Liver (tissue), 10 donors: ENCODE measurements at places on chromosomes 3 and 15. TPM values are rescaled to one million over a fixed set of nuclear protein-coding genes. Genes with fewer than 3 reads are reported as not detected.

Gene GCHFR
- 50.5 TPM for total RNA-seq

Gene ERICH6
- total RNA-seq, result under 0.01 TPM

Gene TRIM42
- not detected for total RNA-seq

Gene C3orf20
- 0.05 TPM for total RNA-seq

Gene TM4SF1
- total RNA-seq, result 31.5 TPM

Gene DISP2
- total RNA-seq, result under 0.01 TPM

Gene ECT2
- 32.4 TPM for total RNA-seq

Gene ACKR2
- total RNA-seq, result 19.3 TPM

GRCh38 chr15:101625184-101625583, 27.0 kb downstream of the TM2D3 start:
- H3K27ac ChIP-seq, result no peak overlapping the region
- no peak for DNase-seq
- H3K27me3 ChIP-seq, result no peaks in the 10 kb centered on the region
- H3K4me1 ChIP-seq, result no peaks in the 10 kb centered on the region
- H3K4me3 ChIP-seq, result no peak overlapping the region

GRCh38 chr15:71160976-71161375, 45.7 kb downstream of the THSD4 start:
- no peaks in the 10 kb centered on the region for H3K4me1 ChIP-seq
- no peak overlapping the region for H3K27ac ChIP-seq
- H3K36me3 ChIP-seq, result no peaks in the 10 kb centered on the region
- H3K4me3 ChIP-seq, result no peak overlapping the region

DNA sequence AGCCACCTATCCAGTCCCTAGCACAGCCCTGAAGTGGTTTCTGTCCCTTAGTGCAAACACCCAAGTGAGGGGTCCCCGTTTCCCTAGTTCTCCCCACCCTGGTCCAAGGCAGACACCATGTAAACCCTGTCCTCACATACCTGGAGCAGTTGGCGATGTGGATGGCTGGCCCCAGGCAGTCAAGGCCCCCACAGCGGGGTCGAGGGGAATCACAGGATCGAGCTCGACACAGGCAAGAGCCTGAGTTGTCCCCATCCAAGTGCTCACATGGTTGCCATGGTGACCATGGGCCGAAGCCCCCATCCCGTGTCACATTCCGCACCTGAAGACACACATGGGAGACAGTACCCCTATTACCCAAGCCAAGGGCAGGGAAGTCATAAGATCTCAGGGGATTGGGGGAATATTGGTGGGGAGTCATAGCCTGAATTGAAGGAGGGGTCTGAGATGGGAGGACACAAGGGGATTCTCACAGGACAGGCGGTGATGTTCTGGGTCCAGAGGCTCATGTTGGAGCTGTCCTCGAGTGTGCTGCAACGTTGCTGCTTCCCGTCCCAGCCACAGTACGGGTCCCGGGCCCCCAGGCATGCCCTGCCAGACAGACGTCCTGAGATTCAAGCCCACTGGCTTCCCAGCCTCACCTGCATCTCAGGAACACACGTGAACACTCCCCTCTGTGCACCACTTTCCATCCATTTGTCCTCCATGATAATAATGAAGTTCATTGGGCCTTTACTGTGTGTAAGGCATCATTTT, 112.1 kb downstream of the SEMA5B start:
- no peaks in the 10 kb centered on the region for H3K4me1 ChIP-seq
- no peaks in the 10 kb centered on the region for H3K36me3 ChIP-seq
- no peaks in the 10 kb centered on the region for H3K27me3 ChIP-seq
- H3K27ac ChIP-seq, result no peak overlapping the region
- no peak for DNase-seq

DNA sequence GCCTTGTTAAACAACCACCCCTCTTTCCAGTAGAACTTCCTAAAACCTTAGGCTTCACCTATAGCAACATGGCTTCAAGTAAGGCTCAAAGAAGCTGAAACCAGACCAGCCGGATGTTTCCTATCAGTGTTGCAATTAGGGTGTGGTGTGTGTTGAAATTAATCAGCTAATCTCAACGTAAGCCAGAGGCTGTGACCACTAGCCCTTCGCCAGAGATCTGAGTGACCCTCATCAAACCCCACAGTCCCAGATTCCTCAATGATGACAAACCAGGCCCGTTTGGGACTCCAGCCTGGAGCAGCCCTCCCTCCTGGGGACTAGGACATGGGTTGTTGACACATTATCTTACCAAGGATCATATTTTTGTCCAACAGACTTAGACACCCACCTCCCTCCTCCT, 27.3 kb downstream of the CYP11A1 start:
- no peaks in the 10 kb centered on the region for H3K36me3 ChIP-seq
- no peak overlapping the region for H3K27ac ChIP-seq
- no peak for DNase-seq
- H3K4me3 ChIP-seq, result no peak overlapping the region
- H3K4me1 ChIP-seq, result no peaks in the 10 kb centered on the region

DNA sequence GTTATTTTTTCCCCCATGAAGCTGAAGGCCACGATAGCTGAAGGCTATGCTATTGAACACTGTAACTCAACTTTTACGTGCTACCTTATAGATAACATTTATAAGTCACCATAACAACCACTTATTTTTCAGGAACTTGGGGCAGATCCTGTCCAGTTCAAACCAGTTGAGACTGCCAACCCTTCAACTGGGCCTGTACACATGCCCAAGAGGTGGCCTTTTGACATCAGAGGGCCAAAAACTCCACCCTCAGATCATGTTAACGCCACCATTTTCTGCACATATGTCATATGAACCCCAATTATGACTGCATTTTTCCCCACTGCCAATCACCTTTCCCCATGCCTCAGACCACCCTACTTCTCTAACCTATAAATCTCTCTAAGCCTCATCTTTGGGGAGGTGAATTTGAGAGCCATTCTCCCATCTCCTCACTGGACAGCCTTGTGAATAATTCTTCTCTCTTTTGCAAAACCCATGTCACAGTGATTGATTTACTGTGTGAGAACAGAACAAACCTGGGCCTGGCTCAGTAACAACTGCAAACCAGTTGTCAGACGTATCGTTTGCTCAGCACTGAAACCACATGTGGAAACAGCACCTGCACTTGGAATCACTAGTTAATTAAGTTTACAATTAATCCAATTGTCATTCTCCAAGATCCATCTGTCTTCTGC, 42.5 kb downstream of the ZNF445 start:
- no peaks in the 10 kb centered on the region for H3K36me3 ChIP-seq
- peaks cover 12% of the 10 kb centered on the region for H3K4me1 ChIP-seq

GRCh38 chr3:123807820-123808219, 76.3 kb downstream of the MYLK start:
- H3K4me1 ChIP-seq, result peaks cover 9% of the 10 kb centered on the region
- no peak for DNase-seq
- H3K36me3 ChIP-seq, result no peaks in the 10 kb centered on the region
- H3K27me3 ChIP-seq, result no peaks in the 10 kb centered on the region

DNA sequence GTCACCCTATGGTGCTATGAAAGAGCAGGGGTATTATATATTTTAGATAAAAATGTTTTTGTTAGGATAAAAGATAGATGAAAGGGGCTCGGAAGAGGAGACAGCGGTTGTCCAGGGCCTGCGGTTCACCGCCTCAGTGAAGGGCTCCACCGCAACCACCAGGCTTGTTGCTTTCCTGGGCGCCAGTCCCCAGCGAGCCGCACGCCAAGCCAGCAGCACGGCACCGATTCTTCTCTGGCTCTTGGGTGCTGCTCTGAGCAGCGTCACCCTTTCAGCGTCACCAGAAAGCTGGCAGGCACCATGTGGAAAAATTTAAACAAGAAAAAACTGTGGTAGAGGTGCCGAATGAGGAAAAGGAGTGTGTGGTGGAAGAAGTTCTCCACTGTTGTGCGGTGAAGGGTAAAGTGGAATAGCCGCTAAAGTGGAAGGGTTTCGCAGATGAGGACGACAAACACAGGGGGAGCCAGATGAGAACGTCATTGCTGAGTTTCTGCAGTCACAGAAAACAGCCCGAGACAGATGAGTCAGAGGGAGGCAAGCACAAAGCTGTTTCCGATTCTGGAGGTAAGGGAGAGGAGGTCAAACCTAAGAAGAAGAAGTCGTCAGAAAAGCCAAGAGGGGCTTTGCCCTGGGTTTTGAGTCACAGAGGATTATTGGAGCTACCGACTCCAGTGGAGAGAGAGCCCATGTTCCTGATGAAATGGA, 569.2 kb downstream of the ZBBX start:
- no peaks in the 10 kb centered on the region for H3K4me1 ChIP-seq
- no peaks in the 10 kb centered on the region for H3K27me3 ChIP-seq
- H3K36me3 ChIP-seq, result no peaks in the 10 kb centered on the region
- DNase-seq, result no peak

DNA sequence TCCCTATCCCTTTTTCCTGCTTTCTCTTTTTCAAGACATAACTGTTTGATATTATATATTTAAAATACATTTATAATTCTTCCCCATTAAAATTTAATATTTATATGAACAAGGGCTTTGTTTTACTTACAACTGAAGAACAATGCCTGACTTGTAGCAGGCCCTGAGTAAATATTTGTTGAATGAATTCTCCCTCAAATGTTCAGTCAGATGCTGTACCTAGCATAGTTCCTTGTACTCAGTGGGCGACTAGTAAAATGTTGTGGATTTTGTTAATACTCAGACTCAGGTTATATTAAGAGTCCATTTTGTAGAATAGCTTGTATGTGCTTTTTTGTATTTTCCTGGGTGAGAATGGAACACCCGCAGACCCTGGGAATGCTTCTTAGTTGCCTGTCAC, 69.1 kb downstream of the SEC22A start:
- no peaks in the 10 kb centered on the region for H3K27me3 ChIP-seq
- H3K4me1 ChIP-seq, result no peaks in the 10 kb centered on the region
- no peak for DNase-seq
- peaks cover 5% of the 10 kb centered on the region for H3K36me3 ChIP-seq

DNA sequence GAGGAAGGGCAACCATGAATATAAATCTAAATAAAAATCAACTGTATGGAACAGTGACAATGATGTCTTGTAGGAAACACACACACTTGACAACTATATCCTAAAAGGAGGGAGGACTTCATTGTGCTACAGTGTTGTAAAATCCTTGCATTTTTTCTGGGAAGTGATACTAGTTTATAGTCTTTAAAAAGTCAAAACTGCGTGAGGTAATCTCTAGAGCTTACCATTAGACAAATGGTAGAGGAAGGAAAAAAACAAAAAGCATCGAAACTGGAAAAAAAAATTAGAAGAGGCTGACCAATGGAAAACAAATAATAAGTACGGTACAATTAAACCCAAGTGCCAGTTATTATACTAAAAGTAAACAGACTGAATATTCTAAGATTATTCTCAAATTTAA, 38.7 kb downstream of the CHSY1 start:
- H3K36me3 ChIP-seq, result no peaks in the 10 kb centered on the region
- H3K4me1 ChIP-seq, result no peaks in the 10 kb centered on the region
- H3K27me3 ChIP-seq, result no peaks in the 10 kb centered on the region
- H3K4me3 ChIP-seq, result no peak overlapping the region
- H3K27ac ChIP-seq, result no peak overlapping the region

GRCh38 chr3:99686955-99687612, 48.7 kb downstream of the COL8A1 start:
- H3K4me1 ChIP-seq, result no peaks in the 10 kb centered on the region
- peak; percentile 48 for DNase-seq
- no peak overlapping the region for H3K27ac ChIP-seq
- no peak overlapping the region for H3K4me3 ChIP-seq
- H3K27me3 ChIP-seq, result no peaks in the 10 kb centered on the region

DNA sequence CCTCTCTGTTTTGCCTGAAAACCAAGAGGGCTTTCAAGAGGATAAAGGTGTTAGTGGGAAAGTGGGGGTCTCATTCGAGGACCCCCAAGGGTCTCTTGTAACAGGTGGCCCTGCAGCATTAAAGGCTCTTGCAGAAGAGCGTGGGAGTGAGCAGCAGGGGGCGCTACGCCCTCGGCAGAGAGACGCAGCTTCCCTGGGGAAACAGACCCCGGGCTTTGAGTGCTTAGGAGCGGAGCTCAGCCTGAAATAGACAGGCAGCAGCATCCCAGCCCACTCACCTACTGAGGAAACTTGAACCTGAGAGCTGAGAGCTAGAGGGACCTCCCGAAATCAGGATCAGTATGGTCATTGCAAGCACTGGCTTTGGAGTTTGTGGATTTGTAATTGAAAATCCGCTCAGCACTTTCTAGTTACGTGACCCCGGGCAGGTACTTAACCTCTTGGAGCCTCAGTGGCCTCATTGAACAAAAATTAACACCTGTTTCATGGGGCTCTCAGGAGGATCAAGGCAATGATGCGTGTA, 25.7 kb downstream of the RPLP1 start:
- no peaks in the 10 kb centered on the region for H3K36me3 ChIP-seq
- H3K4me3 ChIP-seq, result no peak overlapping the region
- peak; percentile 61 for DNase-seq
- no peak overlapping the region for H3K27ac ChIP-seq
- no peaks in the 10 kb centered on the region for H3K27me3 ChIP-seq

DNA sequence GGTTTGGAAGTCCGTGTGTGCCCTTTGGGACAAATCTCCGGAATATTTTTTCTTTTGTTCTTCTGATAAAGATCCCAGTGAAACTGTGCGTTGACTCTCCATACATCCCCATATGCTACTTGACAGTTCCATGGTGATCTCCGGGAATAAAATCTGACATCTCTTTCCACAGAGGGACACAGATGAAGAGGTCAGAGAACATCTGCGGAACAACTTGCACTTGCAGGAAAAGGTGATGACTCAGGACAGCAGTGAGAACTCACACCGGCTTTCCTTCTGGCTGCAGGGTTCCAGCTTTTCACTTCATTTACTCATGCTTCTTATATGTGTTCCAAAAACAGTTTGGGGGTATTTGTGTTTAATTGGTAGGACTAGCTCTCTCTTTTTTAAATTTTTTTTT, 157.5 kb upstream of the CHRM5 start:
- H3K36me3 ChIP-seq, result no peaks in the 10 kb centered on the region
- no peak overlapping the region for H3K27ac ChIP-seq
- H3K4me3 ChIP-seq, result no peak overlapping the region
- DNase-seq, result no peak

DNA sequence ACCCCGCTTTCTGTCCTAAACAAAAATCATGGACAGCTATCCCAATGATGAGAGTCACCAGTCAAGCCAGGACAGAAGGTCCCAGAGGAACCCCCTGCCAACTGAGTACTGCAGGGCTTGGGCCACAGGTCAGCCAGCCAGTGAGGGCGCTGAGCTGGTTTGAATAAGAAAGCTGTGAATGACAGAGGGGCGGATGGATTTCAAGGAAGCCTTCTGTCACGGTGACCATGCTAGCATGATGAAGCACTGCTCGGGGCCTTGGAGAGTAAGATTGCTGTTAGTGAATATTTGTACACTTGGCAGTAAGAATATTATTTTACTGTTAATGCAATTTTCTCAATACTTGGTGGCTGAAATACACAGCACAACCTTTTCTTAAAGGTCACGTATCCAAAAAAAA, 734.0 kb upstream of the NR2F2 start:
- no peaks in the 10 kb centered on the region for H3K27me3 ChIP-seq
- no peaks in the 10 kb centered on the region for H3K4me1 ChIP-seq
- no peak overlapping the region for H3K4me3 ChIP-seq
- DNase-seq, result no peak

GRCh38 chr15:70510433-70510832, 252.9 kb downstream of the UACA start:
- no peaks in the 10 kb centered on the region for H3K27me3 ChIP-seq
- H3K27ac ChIP-seq, result no peak overlapping the region
- H3K4me3 ChIP-seq, result no peak overlapping the region
- no peak for DNase-seq
- H3K4me1 ChIP-seq, result no peaks in the 10 kb centered on the region

GRCh38 chr15:79950247-79950646, 20.7 kb downstream of the BCL2A1 start:
- DNase-seq, result no peak
- no peak overlapping the region for H3K4me3 ChIP-seq
- no peaks in the 10 kb centered on the region for H3K27me3 ChIP-seq
- no peak overlapping the region for H3K27ac ChIP-seq
- no peaks in the 10 kb centered on the region for H3K36me3 ChIP-seq
- H3K4me1 ChIP-seq, result no peaks in the 10 kb centered on the region
